ENCODE measurements at places on chromosomes 16 and 17.

GRCh38 chr16:16021988-16022682 lies 72.7 kb downstream of the ABCC1 start:
- no peak for DNase-seq

DNA sequence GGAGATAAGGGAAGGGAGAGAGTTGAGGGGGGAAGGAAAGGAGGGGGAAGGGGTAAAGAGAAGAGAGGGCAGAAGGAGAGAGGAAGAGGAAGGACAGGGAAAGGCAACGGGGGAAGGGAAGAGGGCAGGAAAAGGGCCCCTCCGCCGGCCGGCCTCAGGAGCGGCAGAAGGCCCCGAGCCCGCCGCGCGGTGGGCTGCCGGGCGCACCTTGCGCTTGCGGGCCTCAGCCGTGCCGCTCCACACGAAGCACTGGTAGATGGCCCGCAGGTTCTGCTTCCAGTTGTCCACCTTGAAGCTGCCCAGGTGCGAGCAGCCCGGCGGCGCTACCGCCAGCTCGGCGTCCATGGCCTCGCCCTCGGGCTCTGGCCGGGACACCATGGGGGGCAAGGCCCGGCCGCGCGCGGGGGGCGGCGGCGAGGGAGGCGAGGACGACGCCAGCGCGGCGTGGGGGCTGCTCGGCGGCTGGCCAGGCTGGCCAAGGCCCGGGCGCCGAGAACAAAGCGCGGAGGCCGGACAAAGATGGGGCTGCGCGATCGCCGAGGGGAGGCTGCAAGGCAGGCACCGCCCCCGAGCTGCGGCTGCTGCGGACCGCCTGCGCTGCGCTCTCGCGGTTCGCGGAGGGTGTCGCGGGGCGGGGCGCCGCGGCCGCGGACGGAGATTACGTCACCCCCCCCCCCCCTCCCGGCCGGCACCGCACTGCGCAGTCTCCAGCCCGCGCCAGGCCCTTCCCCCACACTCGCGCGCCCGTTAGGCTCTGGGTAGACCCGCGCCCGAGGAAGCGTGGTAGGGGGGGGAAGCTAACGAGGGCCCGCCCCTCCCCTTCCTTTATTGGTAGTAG lies at the start of gene USP22:
Gene USP22 (minus strand): TSS at position 554 of the 838 bp plus-strand sequence. CDS start 176 bp downstream, at position 378.
- DNase-seq, result peak; percentile 99

- DNase-seq, result no peak
Observed at GRCh38 chr17:50259477-50260324, 14.6 kb upstream of the TMEM92 start.

GRCh38 chr17:66392783-66393437 lies 90.5 kb downstream of the PRKCA start:
- DNase-seq, result no peak

- no peak for DNase-seq
Observed at GRCh38 chr16:1216296-1216619, 8.8 kb downstream of the TPSG1 start.

GRCh38 chr16:19162085-19162484 lies 6.0 kb upstream of the SYT17 start:
- DNase-seq, result no peak

GRCh38 chr17:27733773-27734172 lies 66.6 kb downstream of the NOS2 start:
- no peak for DNase-seq

- no peak for DNase-seq
Observed at GRCh38 chr17:39676198-39676819, 8.1 kb downstream of the PNMT start.

DNA sequence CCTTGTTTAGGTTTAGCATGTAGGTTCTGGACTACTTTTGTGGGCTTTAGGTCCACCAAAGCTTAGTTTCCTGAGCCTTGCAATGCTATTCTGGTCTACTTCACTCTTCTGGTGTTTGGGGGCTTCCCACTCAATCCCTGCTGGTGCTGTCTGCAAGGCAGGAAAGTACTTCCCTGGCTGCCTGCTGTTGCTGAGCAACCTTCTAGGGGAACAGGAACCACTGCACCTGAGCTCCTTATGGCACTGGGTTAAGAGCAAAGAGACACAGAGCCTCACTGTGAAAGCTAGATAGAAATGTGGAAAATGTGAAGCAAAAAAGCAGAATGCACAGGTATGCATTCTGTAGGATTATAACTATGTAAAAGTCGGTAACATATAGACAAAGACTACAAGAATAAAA lies 17.0 kb downstream of the MPO start:
- no peak for DNase-seq

GRCh38 chr17:83145358-83145738 lies 65.9 kb downstream of the METRNL start:
- DNase-seq, result no peak

DNA sequence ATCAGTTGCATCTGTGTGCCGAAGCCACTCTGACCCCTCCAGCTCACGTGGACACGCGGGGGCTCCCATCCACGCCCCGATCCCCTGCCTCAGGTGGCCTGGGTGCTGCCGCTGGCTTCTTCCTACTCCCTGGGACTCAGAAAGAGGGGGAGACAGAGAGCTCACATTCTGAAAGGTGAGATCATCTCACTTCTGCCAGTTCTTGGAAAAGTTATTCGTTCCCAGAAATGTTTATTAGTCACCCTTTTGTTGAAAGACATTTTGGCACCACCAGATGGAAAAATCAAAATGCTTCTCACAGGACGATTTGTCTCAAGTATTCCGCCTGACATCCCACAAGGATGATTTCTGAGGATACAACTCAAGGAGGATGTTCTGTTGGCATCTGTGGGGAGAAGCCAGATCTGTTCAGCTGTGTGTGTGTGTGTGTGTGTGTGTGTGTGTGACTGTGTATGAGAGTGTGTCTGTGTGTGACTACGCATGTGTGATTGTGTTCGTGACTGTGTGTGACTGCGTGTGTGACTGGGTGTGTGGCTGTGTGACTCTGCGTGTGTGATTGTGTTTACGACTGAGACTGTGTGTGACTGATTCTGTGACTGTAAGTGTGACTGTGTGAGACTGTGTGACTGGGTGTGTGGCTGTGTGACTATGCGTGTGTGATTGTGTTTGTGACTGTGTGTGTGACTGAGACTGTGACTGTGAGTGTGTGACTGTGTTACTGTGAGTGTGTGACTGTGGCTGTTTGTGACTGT lies 207.3 kb downstream of the NTN1 start:
- DNase-seq, result no peak

- DNase-seq, result no peak
Observed at GRCh38 chr16:86566601-86566965, at the start of gene FOXC2. Gene FOXC2 (plus strand): TSS chr16:86566829. CDS start chr16:86567336, 507 bp downstream.

- DNase-seq, result no peak
Observed at GRCh38 chr16:57140931-57141668, 44.7 kb downstream of the PSME3IP1 start.

DNA sequence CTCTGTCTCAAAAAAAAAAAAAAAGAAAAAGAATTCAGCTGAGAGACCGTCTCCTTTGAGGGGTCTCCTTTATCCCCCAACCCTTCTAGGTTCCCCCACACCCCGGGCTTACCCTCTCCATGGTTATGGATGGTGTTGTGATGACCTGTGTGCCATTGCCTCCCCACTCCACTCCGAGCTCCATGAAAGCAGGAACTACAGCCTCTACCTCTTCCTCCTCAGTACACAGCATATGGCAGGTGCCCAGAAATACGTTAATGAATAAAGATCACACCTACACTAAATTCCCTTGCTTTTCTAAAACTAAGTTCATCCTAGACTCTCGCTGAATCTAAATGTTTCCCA lies 17.2 kb downstream of the COPRS start:
- no peak for DNase-seq

- no peak for DNase-seq
Observed at GRCh38 chr17:41223821-41224220, 2.6 kb upstream of the KRTAP9-2 start.

- DNase-seq, result no peak
Observed at GRCh38 chr16:69921127-69921526, 30.0 kb upstream of the CLEC18A start.

DNA sequence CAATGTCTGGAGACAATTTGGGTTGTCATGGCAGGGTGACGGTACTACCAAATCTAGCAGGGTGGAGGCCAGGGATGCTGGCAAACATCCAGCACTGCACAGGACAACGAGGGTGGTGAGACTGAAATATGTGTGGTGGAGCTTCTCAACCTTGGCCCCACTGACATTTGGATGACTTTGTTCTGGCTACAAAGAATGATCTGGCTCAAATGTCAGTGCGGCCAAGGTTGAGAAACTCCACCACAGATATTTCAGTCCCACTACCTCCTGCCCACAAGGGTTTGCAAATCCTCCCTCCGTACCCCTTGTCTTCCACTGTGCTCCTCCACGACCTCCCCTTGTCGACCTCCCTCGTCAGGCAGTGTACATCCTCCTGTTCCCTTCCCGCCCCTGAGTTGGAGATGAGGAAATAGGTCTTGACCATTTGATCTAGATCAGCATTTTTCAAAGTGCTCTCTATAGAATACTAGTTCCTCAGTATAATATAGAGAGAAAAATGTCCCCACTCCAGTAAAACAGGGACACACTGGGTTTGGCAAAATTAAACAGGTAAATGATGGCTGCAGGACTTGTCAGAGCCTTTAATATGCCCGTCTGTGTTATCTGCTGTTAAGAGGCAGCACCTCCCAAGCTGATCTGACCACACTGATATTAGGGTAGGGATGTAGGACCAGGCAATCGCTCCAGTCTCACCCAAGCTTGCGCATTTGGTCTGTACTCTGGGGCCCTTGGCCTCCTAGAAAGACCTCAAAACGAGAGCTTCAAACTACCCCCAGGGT lies 6.8 kb downstream of the OSGIN1 start:
- no peak for DNase-seq

- DNase-seq, result peak; percentile 38
Observed at GRCh38 chr17:38572669-38573365, 32.9 kb downstream of the SRCIN1 start.

DNA sequence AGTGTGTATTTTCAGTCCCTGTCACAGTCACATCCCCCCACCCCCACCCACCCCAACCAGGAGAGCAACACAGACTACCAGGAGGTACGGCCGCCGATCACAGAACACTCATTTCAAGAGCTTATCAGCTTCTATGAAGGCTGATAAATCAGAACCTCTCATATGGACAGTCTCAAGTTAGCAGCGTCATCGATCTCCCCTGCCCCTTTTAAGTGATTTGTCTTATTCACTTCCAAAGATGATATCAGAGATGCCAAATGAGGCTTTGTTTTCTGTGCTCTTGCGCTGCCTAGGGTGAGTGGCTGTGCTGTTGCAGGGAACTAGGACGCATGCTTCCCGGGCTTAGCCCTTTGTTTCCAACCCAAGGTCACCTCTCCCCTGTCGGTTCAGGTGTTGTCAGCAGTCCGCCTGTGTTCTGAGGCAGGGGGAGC lies 26.8 kb upstream of the PMFBP1 start:
- DNase-seq, result no peak

GRCh38 chr16:88883117-88883895 lies 16.8 kb upstream of the PABPN1L start:
- no peak for DNase-seq

DNA sequence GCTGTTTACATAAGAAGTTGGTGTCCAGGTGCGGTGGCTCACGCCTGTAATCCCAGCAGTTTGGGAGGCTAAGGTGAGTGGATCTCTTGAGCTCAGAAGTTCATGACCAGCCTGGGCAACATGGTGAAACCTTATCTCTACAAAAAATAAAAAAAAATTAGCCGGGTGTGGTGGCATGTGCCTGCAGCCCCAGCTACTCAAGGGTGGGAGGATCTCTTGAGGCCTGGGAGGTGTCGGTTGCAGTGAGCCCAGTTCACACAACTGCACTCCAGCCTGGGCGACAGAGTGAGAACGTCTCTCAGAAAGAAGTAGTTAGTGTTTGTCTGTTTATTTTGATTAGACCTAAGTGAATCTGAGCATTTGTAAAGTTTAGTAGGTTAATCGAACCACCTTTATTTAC lies 12.8 kb downstream of the DDX19A start:
- no peak for DNase-seq

GRCh38 chr17:36884495-36885152 lies 52.7 kb upstream of the LHX1 start:
- DNase-seq, result no peak

DNA sequence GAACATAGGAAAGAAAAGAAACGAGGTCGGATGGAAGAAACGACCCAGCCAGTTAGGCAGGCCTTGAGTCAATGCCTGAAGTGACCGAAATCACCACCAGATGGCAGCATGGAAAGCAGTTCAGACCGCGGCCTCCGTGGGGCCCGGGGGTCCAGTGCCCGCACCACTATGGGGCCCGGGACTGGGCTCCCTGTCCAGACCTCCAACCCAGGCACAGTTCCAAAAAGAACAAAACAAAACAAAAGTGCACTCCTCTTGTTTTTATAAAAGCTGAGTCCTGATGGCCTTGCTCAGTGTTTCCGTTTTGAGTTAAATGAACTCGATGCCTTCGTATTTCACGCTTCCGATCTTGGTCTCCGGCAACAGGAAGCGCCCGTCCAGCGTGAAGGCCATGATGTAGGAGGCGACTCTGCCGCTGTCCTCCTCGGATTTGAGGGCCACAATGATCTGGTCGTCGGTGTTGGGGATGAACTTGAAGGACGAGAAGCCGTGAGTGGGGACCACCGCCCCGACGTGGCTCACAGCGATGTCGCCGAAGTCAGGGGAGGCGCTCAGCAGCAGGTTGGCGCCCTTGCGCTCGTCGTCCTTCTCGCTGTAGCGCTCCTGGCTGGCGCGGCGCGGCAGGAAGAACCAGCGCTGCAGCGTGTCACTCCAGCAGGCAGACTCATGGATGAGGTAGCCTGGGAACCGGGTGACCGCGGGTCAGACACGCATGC lies 13.7 kb upstream of the LGALS3BP start:
- no peak for DNase-seq

DNA sequence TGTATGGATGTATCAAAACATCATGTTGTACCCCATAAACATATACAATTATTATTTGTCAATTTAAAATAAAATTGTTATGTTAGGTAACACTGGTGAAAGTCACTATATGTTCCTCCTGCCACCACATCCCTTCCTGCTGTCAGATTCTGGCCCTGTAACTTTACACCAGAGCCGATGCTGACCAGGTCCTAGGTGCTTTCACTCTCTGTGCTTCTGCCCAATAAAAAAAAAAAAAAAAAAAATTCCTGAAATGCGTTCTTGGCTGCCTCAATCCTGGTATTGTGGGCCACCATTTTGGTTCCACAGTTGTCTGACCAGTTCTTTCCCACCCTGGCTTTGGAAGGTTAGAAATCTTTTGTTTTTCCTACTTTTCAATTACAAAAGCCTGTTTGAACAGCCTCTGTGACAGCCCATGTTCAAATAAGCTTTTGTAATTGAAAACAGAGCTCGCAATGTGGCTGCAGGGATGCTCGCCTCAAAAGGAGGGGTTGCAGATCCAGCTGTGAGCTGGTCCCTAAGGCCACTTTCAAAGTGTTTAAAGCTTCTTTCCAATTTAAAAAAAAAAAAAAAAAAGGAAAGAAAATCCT lies 831.0 kb upstream of the EEF2KMT start:
- peak; percentile 64 for DNase-seq

All from NCI-H748 treated with DMSO at 0.1 percent for 48 hours (cell line).